ENCODE measurements at places on chromosomes 2 and 18.

GRCh38 chr2:197304556-197305011 is 6.0 kb downstream of the ANKRD44 start:
- no peak for DNase-seq

GRCh38 chr18:73711256-73711655 is 436.4 kb downstream of the FBXO15 start:
- DNase-seq = no peak

DNA sequence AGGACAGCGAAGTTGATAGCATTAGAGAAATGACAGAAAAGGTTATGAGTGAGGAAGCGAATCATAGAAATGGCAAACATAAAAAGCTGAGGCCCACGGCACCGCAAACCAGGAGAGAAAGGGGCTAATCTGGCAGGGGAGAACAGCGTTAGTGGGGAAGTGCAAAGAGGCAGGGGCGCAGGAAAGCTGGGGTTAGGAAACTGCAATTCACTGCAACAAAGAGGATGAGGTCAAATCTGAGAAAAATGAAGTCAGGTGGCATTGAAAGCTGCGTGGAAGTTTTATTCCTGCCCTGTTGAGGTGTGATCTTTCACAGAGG is 653 bp upstream of the ABI2 start:
- peak; percentile 58 for DNase-seq

DNA sequence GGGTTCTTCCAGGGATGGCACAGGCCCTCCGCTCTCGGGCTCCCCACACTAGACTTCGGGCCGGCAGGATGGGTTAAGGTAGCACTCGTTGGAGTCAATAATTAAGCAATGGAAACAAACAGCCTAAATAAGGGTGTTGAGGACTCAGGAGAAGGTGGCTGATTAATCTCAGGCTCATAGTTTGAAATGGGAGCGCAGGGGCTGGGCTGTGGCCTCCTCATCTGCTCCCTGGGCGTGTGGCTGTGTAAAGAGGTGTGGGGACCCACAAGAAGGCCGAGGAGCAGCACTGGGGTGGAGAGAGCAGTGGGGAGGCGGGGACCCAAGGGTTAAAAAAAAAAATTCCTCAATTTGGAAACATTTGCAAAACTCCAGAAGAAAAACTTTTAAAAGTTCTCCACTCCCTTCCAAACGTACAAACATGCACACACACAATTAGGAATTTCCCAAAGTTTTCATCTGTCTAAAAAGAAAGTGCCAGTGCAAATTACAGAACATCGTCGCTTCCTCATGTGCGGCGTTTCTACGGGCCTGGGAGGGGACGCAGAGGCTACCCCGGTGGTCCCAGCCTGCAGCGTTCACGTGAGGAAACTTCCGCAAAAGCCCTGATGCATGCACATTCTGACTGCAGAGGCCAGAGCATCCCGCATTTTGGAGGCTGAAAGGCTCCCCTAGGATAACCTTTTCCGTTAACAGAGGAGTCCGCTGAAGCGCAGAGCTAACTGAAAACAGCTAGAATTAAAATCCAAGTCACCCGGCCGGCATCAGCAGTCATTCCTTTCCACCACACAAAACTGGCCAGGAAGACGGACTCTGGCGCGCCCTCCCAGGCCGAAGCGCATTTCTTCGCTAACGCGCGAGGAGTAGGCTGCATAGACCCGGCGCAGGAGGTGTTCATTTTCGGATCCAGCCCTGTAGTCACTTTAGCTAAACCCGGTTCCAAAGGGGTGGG is 1.0 kb upstream of the TUBB6 start:
- no peak for DNase-seq

- no peak for DNase-seq
These were observed 120.8 kb downstream of the LTBP1 start for GRCh38 chr2:33067598-33067997.

DNA sequence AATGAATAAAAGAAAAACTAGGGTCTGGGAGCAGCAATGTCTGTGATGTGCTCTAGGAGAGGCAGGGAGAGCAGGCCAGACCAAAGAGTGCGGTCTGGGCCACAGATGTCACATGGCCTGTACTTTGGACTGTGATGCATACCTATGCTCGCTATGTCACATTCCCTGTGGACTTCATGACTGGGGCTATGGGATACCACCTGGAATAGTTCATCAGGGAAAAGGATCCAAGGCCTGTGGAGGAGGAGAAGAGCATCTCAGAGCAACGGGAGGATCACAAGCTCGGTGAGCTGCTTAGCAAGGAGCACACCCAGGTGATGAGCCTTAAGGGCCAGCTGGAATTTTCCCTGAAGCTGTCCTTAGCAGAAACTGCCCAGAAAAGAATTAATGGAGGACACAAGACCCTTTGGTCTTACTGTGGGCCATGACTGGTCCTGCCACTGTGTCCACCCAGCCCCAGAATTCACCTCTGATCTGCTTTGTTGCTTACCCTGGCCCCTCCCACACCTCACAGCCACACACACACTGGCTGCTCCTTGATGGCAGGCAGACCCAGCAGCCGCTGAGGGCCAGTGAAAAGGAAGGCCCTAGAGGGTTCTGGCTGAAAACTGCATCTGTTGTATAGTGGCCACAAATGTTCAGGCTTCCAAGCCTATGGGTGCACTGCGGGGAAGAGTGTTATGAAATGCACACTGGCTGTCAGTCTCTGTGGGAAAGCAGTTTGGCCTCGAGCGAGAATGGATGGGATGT is 25.3 kb upstream of the GCC2 start:
- no peak for DNase-seq

- no peak for DNase-seq
These were observed 192.9 kb upstream of the SMAD2 start for GRCh38 chr18:48123324-48123723.

DNA sequence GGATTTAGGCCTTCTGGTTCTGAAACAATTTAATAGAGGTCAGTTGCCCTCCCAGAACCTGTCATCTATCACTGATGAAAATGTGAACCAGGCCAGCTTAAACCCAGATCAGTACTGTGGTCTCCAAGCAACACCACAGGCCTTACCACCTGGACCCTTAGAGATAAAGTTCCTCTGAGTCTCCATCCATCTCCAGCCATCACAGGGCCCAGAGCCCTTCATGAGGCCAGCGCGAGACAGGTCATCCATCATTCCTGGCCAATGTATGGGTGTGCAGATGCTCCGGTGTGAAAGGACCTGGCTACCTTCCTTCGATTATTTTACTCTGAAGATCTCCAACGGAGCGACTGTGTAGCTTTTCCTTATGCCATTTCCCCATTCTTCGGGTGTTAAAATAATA is 322.7 kb upstream of the SOX11 start:
- no peak for DNase-seq

- DNase-seq = no peak
These were observed 13.6 kb downstream of the FHOD3 start for GRCh38 chr18:36311026-36311570.

All from NCI-H526 (cell line).